ENCODE measurements at places on chromosomes 2 and 18.

- no peak for DNase-seq
Measured at GRCh38 chr18:27240383-27240782, 55.3 kb upstream of the CHST9 start.

DNA sequence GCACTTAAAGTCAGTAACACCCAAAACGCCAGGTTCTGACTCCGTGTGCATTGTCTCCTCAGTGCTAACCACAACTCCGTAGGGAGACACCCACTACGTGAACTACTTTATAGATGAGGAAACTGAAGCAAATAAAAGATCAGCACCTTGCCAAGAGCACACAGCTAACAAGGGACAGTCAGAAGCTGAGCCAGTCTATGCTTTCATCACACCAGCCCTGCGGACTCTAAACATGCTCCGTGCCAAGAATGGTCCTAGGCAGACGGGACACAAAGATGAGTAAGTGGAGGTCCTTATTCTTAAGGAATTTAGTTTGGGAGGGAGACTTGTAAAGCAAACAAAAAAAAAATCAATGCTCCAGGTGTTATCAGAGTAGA, 9.6 kb downstream of the MBOAT2 start:
- no peak for DNase-seq

GRCh38 chr2:18378020-18378653, 182.3 kb downstream of the RDH14 start:
- DNase-seq: no peak

GRCh38 chr2:9214873-9215272, 8.3 kb downstream of the ASAP2 start:
- no peak for DNase-seq

DNA sequence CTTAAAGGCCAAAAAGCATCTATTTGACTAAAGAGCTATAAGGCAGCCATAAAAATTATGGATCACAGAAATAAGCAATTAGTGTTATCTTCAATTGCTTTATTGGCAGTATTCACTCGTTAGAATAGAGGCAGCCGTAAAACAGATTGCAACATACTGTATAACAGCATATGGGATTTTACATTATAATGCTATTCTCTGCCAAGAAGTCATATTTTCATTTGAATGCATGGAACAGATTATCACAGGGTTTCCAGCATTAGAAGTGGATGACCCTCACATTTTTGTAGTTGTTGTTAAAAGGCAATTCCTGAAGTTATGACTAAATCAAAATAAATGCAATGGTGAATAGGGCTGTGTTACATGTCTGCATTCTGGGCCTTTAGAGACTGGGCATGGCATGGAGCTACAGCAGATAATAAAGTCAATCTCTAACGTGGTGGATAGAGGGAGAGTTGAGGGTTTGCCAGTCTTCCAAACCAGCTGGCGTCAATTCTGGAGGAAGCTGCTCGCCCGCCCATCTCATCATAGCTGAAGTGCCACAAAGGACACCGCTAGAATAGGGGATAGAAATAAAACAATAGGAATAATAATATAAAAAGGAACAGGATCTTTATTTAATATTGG, 155.4 kb upstream of the VRK2 start:
- no peak for DNase-seq

- DNase-seq: no peak
Measured at GRCh38 chr2:52312486-52312885, 1280.6 kb upstream of the NRXN1 start.

GRCh38 chr2:135585586-135585985, 54.3 kb downstream of the R3HDM1 start:
- DNase-seq: no peak

DNA sequence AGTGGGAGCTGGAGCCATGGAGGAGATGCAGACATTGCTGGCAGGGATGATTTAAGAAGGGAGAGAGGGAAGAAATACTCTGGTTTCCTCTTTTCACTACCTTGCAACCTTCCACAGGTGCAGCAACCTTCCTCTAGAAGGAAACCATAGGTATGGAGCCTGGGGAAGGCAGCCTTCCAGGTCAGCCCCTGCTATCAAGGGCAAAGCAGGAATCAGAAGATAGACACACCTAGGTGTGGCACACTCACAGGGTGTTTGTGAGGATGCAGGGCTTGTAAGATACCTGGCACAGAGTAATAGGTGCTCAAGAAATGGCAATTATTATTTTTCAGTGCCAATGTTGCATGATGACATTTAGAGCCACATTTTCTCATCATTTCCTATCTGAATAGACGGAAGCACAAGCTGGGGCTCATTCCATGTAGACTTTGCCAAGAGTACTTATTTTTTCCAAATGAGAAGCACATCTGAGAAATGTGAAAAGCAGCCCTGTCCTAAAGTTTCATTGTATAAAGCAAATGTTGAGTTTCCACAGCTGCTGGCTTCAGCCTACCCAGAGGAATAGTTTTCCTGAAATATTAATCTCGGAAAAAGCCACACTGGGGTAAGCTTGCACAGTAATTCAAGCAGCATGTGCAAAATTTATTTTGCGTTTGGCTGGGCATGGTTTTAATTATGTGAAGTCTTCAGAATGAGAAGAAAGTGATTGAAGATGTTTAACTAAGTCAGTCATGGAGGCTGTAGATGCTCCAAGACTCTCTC, 20.6 kb downstream of the EVA1A start:
- DNase-seq: no peak

GRCh38 chr2:74103763-74104162, 43.9 kb downstream of the BOLA3 start:
- no peak for DNase-seq

DNA sequence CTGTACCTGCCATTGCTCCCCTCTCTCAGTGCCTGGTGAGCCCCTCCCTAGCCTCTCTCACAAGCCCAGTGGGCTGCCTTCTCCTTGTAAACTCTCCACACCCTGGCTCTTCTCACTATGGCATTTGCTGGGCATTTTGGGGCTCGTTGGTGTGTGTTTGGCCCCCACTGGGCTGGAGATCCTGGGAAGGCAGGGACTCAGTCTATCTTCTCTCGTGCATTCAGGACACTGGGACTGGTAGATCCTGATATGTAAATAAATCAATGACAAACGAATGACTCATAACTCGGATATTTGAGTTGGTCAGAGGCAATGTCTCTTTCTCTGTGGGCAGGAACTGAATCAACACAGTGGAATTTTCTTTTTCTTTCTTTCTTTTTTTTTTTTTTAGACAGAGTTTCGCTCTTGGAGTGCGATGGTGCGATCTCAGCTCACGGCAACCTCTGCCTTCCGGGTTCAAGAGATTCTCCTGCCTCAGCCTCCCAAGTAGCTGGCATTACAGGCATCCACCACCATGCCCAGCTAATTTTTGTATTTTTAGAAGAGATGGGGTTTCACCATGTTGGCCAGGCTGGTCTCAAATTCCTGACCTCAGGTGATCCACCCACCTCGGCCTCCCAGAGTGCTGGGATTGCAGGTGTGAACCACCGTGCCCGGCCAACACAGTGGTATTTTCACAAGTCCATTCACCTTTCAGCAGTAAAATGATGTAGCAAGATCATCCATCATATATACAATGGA, 144.6 kb upstream of the SPRED2 start:
- no peak for DNase-seq

- DNase-seq: no peak
Measured at GRCh38 chr2:67232936-67233335, 164.2 kb upstream of the ETAA1 start.

- no peak for DNase-seq
Measured at GRCh38 chr2:240954436-240955305, 43.7 kb upstream of the SNED1 start.

GRCh38 chr2:15941481-15941850, 1.1 kb downstream of the MYCN start:
- DNase-seq: no peak

- no peak for DNase-seq
Measured at GRCh38 chr2:122988395-122989221, 1036.5 kb upstream of the CNTNAP5 start.

- DNase-seq: no peak
Measured at GRCh38 chr2:550860-551567, 126.2 kb downstream of the TMEM18 start.

GRCh38 chr2:216320852-216321251, 51.4 kb downstream of the MARCHF4 start:
- no peak for DNase-seq

- DNase-seq: no peak
Measured at GRCh38 chr2:3644891-3645605, 13.0 kb upstream of the ALLC start.

- no peak for DNase-seq
Measured at GRCh38 chr2:237196866-237197618, 111.4 kb downstream of the COPS8 start.

DNA sequence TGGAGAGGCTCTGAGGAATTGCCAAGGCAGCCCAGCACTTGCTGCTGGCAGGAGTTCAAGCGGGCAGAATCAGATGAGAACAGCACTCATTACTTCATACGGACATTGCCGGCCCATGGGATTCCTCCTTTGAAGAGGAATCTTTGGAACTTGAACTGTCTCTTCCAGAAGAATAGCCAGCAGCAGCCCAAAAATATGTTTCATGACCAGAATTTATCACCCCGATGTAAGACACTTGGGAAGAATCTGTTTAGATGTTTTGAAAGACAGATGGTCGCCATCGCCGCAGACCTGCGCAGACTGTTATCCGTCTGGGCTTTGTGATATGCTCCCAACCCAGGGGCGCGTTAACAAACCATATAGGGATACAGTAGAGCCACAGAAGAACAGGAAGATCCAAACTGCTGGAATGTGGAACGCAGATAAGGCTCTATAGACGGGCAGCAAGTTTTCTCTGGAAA, 3.7 kb upstream of the ADI1 start:
- no peak for DNase-seq

DNA sequence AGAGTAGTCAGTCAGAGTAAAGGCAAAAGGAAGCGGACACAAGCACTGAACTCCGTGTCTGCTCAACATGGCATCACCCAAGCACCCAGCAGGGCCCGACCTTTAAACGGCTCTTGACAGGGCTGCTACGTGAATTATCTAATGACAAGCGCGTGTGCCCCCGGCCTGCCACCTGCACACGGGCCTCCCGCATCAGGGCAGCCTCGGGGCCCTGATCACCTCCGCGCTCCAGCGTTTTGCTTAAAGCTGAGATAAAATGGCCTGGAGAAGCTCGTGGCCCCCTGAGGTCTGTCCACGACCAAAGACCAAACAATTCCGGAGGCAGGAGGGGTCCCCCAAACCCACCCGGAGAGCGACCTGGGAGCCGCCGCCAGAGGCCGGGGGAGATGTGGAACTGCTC, 376 bp downstream of the NDUFA10 start:
- no peak for DNase-seq

DNA sequence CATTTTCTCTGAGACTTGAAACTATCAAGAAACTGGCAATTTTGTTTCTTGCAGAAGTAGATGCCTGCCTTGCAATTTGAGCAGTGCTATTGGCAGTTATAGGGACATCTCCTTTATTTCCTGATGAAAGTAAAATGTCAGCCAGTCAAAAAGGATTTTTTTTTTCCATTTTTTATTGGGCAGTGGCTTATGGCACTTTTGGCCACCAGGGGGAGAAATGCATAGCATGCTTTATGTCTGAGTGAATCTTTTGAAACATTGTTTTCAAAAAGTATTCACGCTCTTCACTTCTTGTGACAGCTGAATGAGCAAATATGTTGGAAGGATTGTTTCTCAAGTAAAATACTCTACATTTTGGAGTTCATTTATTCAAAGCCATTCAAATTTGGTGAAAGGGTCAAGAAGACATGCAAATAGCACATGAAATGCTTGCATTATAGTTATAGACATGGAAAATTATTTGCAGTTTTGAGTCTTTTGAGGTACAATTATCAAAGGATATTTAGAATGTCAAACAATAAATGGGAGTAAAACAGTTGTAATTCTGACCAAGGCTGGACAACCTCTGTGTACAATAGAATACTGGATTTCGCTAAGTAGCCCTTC, 491.0 kb downstream of the CDH2 start:
- DNase-seq: no peak

DNA sequence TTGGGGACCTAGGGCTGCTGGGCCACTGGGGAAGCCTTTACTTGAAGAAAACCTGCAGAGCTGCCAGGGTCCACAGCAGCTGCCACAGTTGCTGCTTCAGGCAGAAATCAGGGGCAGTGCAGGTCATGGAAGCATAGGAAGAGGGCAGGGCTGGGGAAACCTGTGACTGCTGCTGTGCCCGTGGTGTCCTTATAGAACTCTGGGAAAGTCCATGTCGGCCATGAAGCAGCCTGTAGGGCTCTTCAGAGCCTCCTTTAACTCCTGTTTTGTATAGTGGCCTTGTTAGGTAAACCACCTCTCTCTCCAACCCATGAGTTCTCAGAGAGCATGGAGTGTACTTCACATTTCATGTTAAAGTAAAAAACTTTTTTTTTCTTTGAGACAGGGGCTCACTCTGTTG, 62.1 kb downstream of the SMAD4 start:
- no peak for DNase-seq
